ENCODE measurements at places on chromosomes 2 and 18.

DNA sequence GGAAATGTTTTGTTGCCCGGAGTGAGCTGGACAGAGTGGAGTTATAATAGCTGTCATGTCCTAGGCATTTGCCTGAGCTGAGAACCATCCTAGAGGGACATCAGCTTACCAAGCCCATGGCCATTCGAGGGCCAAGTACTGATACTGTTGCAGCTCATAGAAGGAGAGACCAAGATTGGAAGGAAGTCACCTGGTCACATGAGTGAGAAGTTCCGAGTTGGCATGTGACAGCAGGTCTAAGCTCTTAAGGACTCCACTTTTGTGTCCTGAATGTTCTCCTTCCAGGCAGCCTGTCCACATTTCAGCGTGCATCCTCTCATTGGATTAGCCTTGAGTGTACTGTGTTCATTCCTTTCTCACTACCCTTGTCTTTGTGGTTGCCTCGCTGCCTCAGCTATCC is 4.4 kb downstream of the FHOD3 start:
- DNase-seq: no peak

DNA sequence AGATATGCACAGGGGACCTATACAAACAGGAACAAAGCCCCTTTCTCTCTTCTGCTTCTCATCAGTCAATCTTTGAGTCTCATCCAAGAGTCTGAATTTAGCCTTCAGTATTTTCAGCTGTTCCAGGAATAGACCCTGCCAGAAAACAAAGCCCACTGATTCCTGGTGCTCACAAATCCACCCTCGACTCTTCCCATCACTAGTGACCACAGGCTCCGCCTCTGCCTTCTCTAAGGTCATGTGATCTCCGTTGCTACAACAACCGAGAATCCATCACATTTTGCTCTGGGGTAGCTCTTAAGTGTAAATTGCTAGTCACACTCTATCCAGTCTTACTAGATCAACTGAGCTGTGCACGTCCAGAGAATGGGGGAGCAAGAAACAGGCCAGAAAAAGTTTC is 46.4 kb upstream of the SPTBN1 start:
- DNase-seq: no peak

DNA sequence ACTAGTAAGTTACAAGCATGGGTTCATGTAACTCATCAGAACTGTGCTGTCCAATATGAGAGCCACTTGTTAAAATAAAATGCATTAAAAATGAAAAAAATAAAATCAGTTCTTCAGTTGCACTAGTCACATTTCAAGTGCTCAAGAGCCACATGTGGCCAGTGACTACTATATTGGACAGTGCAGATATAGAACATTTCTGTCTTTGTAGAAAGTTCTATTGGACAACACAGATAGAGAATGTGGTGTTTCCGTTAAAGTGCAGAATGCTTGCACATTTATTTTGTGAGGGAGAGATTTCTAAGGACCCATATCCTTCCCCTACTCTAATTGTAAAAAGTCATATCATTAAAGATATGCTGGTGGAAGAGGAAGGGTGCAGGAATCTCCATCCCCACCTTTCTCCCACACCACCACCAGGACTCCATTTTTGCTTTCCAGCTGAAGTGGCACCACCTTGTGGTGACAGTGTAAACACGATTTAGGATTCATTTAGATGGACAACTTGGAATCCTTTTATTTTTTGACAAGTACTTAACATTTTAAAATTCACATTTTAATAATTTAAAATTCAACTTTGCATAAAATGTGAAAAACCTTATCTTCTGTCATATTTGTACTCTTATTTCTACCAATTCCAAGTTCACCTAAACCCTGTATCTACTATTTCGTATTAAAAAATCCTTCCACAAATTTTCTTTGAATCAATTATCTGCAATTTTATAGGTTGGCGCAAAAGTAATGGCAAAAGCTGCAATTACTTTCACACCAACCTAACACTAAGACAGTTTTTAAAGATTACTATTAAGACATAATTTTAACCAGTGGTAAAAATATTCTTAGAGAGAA is 9.4 kb upstream of the CD302 start:
- peak; percentile 15 for DNase-seq

DNA sequence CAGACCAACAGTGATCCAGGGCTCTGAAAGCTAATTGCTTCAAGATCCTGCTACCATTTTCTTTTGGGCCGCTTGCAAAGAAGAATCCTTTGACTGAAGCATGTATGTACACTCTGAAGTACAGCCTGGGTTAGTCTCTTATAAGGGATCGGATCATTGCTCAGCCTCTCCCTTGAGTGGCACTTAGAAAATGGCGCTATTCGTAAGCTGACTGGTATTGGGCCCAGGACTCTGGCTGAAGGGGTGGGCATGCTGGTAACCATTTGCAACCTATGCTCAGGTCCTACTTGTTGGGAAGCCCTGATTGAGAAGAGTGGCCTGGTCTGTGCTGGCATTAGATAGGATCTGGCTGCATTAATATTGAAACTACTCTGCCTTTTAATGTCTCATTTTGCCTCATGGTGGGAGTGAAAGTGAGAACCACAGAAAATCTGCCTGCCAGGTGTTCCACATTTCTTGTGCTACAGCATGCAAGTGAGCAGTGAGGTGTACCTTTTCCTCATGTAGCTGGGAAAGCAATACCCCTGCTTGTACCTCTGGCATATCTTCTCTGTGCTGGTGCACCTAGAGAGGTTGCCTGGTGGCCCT is 661 bp upstream of the MGAT5 start:
- no peak for DNase-seq

DNA sequence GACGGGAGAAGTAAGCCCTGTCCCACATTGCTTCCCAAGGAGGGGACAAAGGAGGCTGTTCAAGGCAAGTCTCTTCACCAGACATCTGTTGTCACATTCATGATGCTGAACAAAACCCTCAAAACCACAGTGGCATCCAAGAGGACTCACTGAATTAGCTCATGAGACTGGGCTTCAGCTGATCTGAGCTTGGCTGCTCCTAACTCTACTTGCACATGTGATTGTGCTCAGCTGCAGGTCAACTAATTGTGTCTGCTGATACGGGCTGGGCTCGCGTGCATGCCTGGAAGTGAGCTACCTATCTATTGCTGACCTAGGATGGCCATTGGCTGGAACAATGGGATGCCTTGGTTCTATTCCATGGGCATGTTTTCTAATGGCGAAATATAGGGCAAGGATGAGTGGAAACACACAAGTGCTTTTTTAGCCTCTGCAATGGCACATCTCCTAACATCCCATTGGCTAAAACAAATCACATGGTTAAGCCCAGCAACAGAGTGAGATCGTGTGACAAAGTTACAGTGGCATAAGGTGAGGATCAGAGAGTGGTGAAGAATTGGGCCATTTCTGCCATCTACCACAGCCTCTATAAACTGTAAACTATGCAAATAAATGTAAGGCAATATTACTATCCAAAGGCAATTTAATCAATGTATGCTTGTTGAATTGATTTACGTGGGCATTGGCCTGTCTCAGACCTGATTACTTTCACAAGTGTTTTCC is 52.9 kb upstream of the CAPN13 start:
- DNase-seq: no peak

DNA sequence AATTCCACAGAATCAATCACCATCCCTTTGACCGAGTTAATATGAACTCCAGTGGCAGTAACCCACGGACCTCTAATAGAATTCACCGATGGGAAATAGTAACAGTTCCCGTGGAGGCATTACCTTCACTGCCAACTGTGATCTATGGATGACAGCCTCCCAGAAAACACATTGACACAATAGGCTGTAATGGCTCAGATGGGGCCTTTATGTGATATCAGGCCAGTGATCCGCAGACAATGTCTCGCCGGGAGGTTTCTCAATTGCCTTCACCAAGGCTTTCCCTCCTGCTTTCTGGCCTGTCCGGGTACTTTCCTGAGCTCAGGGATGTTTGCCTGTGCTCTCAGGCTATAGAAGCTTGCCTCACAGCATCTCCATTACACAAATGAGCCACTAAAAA is 34.4 kb upstream of the KLF7 start:
- no peak for DNase-seq

GRCh38 chr2:96131152-96131812 is 7.0 kb downstream of the ASTL start:
- DNase-seq: no peak

- no peak for DNase-seq
These were observed 1613.3 kb upstream of the PIK3C3 start for GRCh38 chr18:40341701-40342100.

GRCh38 chr2:183495079-183495478 is 370.8 kb downstream of the NUP35 start:
- no peak for DNase-seq

GRCh38 chr2:210899131-210899530 is 342.7 kb downstream of the CPS1 start:
- DNase-seq: no peak
